T-helper 17 cell (primary cell): ENCODE measurements at places on chromosomes 12 and 14.

- DNase-seq = no peak
Observed at GRCh38 chr14:87961246-87961645, 31.7 kb downstream of the GALC start.

DNA sequence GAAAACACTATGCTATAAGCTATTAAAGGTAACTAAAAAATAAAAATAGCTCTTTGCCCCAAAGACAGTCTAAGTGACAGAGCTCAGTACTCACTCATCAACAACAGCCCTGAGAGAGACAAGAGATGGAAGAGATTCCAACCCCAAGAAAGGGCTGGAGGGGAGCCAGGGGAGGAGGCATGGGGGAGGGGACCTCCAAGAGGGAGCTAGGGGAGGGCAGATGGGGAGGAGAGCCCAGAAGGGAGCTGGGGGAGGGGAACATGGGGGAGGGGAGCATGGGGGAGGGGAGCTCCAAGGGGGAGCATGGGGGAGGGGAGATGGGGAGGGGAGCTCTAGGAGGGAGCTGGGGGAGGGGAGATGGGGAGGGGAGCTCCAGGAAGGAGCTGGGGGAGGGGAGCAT lies 7.7 kb downstream of the SSH1 start:
- DNase-seq = no peak

DNA sequence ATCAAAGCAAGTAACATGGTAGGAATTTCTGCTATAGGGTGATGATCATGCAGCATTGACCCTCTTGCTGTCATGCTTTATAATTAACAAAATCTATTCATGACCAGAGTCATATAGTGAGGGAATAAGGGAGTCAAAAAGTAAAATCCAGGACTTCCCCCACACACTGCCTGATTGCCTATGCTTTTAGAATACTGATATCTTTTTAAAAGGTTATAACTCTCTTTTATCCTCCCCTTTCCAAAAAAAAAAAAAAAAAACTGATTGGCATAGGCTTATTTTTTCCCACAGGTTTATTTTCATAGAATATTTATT lies 51.4 kb downstream of the ZFP36L1 start:
- no peak for DNase-seq

DNA sequence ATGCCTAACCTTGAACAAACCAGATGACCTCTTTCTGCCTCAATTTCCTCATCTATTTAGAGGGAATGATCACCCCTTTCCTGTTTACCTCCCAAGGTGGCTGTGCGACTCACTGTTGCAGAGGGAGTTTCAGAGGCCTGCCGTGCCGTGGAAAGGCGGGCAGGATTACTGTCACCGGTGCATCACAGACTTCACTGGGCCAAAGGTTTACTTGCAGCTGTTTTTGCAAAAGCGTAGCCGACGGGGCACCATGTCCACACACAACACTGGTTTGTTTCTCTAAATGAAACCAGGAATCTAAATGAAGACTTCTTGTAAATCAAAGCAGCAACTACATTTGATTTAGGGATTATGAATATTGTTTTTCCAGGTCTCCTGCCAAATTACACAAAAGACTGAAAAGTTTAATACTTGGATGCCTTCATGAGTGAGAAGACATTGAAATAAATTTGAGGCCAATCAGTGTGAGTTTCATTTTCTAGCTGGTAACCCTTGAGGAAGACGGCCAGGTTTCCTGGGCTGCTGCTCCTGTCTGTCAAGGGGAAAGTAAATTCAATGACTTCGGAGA lies 696.1 kb upstream of the TMEM132C start:
- DNase-seq = no peak

DNA sequence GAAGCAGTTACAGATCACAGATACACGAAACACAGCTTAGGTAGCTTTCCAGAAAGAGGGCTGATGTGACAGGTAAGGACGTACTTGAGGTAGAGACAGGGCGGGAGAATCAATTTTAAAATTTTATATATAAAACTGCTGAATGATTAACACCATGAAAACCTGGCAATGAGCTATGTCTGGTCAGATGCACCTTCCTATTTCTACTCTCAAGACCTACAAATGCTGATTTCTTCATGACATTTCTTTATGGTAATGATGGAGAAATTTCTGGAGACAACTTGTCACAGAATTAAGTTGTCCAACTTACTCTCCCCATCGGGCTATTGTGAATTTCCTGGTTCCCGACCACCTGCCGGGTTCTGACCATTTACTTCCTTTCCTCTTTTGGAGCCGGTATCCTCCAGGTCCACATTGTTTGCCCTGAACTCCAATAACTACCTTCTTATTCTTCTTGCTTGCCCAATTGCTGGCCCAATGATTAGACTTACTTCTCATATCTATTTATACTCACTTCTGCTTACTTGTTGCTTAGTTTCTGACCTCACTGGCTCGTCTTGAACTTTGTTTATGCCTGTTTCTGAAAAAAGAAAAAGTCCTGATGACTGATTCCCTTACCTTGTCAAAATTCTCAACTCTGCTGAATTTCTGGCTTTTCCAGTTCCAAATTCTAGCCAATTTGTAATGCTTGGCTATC lies 12.8 kb upstream of the ATP2B1 start:
- DNase-seq = no peak

DNA sequence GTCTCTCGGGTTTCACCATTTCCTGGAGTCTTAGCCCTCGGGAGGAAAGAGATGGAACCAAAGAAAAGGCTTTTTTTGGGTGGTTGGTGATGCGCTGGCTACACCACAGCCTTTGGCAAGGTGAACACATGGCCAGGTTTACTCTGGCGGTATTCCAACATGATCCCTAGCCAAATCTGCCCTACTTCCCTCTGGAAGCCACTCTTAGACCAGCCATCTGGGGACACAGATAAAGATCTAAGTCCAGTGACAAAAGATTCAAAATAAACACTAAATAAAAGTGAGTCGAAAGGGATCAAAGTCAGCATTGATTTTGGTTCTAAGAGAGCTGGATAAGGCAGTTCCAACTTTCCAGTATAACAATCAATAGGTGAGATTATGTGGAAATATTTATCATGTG lies 694.5 kb downstream of the VRK1 start:
- no peak for DNase-seq

GRCh38 chr12:14946162-14946561 lies 7.8 kb upstream of the ERP27 start:
- DNase-seq = no peak

- no peak for DNase-seq
Observed at GRCh38 chr12:68368327-68368726, 36.2 kb upstream of the MDM1 start.

DNA sequence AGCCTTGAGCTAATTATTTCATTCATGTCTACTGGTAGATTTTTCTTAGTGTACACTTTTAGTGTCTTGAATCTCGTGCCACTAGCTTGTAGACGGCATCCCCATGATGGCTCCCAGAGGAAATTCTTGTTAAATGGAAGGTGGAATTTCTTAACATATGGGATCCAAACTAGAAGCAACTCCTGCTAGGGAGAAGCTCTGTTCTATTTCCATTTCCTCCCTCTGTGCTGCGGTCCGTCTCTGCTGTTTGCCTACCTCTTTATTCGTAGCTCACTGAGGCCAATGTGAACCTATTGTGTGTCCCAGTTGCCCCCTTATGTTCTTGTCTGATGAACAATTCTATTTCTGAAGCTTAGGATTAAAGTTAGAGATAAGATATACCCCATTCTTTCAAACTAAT lies 588 bp downstream of the PIK3C2G start:
- DNase-seq = no peak

- DNase-seq = no peak
Observed at GRCh38 chr12:109944561-109945359, 44.7 kb downstream of the TCHP start.

DNA sequence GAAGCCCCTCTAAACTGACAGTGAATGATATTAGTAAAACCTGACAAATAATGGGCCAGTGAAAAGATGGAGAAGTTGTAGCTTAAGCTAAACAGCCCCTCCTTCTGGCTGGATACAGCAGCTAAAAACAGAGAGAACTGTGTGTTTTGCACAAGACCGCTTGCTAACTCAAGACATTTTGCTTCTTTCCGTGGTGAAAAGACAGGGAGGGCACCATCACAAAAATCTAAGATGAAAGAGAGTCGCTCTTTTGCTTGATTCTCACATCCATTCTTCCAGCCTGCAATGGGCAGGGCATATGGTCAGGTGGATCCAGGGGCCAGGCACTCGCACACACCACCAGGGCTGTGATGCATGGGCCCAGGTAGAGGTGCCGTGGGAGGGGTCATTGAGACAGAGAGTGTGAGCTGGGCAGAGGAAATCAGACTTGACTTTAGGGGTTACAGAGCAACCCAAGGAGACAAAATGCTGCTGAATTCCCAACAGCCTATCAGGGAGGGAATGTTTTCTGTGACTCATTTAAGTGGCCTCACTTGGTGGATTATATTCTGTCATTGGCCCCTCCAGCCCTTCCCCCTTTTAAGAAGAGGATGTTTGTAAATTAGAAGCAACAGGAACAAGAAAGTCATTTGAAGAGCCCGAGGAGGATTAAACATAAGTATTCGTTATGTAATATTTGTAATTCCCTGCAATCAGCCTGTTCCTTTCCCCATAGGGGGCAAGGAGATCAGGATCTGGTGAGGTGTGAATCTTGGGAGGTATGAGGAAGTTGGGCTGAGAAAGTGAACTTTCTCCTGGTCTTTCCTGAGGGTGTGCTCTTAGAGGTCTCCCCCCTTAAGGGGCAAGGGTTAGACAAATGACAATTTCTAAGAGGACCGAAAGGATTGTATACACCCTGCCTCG lies 12.3 kb downstream of the EMP1 start:
- no peak for DNase-seq

DNA sequence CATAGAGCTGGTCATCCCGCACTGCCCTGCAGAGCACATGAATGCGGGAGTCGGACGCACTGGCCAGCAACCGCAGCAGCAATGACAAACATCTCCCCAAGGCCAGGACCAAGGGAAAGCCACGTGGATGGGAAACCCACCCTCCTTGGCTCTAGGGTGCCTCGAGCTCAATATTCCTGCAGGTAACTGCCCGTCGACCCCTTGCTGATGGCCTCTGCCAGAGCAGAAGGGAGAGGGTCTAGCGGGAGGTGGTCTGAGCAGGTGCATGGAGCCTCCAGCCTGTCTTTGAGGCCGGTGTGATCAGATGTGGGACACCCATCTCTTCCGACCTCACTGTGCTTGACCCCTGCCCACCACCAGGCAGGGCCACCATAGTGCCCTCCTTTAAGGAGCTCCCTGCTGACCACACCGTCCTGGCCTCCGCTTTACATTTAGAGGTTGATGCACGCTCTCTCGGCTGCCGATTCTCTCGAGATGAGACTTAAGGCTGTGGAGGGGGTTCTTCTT lies 89.7 kb downstream of the PIWIL1 start:
- no peak for DNase-seq
